ENCODE measurements at places on chromosomes 1 and 21.

GRCh38 chr1:9121496-9122409 lies 7.1 kb downstream of the GPR157 start:
- DNase-seq, result no peak

GRCh38 chr1:172637522-172637921 lies 21.4 kb upstream of the FASLG start:
- DNase-seq, result no peak

DNA sequence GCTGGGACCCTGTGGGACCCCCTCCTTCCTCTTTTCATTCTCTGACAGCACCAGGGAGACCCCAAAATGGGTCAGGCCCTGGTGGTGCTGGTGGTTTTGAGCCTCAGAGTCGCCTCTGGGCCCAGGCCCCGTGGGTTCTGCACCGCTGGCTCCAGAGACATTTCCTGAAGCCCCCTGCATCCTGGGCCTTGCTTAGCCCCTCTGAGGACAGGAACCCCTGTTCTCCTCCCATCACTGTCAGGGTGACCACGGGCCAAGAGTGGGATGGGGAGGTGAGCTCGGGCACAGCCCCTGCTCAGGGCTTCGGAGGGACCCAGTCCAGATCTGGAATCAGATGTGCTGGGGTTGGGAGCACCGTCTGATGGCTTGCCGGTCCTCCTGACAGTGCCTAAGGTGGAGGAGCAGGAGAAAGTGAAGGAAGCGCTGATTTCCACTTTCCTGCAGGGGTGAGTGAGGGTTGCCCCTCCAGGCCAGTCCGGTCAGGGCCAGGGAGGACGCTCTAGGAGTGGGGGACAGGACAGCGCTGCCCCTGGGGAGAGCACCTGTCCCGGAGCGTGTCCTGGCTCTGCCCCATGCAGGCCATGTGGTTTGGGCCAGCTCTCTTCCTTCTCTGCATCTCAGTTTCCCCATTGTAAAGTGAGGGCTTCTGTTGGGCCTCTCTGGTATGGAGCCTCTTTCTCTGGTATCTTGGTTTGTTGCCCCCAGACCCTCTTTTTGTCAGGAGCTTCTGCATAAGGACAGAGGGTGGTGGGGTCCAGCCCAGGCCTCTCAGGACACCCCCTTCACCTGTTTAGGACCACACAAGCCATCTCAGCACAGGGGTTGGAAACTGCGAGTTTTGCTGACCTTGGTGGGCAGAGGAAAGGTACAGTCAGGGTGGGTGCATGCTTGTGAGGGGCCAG lies 71.0 kb downstream of the TRIM11 start:
- no peak for DNase-seq

GRCh38 chr1:186213225-186213607 lies 161.8 kb downstream of the TPR start:
- DNase-seq, result no peak

DNA sequence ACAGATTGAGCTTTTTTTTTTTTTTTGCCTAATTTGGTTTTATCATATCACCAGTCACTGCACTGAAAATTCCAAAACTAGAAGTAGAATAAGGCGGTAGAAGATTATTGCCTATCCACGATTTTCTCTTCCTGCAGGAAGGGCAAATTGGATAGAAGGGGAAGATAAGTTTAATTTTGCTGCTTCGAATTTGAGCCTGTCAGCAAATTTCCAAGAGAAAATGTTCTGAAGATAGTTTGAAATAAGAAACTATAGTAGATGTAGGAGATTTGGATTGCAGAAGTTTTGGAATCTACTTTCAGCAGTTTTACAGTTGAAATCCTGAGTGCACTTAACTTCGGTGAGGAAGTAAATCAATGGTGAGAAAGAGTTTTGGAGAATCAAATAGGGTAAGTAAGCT lies 164.9 kb downstream of the PTBP2 start:
- DNase-seq, result no peak

- DNase-seq, result no peak
These were observed 2.1 kb upstream of the ZC3H12A start for GRCh38 chr1:37472281-37472680.

GRCh38 chr1:171939740-171940139 lies 98.4 kb downstream of the DNM3 start:
- no peak for DNase-seq

DNA sequence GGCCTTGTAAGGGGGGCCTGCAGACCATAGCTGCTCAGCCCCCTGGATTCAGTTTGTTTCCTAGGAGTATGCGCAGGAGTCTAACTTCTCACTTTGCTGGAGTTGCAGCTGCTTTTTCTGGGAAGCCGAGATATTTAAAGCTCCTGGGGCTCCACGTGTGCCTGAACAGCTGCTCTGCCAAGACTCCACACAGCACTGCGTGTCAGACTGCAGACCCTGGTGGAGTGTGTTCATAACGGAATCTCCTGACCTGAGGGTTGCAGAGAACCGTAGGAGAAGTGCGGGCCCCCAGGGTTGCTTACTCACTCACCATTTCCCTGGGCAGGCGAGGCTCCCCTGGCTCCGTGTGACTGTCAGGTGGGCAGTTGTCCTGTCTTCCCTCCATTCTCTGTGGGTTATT lies 474.3 kb upstream of the TMPRSS15 start:
- no peak for DNase-seq

DNA sequence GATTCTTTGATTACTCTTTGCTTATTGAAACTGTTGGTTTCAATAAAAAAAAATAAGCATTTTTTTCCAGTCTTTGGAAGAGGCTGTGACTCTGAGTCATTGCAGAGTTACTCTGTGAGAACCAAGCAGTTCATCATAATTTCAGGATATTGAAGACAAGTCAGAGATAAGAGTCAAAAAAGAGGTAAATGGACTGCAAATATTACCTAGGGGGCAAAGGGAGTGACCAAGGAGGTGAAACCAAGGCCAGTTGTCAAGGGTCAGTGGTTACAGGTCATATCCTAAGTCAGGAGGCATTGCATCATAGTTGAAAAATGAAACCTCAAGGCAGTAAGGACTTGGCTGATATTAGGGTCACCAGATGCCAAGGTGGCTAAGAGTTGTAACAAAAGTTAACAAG lies 597.1 kb upstream of the USP24 start:
- DNase-seq, result no peak

DNA sequence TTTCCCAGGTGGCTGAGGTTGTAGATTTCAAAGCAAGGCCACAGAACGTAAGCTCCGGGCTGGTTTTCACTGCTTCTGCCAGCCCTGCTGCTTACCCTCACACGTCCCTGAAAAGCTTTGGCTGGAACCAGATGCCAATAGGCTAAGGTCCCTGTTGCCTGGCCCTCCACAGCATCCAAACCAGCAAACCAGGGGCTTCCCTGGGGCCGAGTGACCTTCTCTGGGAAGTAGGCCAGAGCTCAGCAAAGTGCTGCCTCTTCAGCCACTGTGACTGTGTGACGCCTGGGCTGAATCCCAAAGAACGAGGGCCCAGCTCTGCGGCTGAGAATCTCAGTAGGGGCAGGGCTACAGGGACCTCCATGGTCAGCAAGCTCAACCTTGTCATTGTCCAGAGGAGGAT lies 28.9 kb upstream of the RBM15 start:
- no peak for DNase-seq

DNA sequence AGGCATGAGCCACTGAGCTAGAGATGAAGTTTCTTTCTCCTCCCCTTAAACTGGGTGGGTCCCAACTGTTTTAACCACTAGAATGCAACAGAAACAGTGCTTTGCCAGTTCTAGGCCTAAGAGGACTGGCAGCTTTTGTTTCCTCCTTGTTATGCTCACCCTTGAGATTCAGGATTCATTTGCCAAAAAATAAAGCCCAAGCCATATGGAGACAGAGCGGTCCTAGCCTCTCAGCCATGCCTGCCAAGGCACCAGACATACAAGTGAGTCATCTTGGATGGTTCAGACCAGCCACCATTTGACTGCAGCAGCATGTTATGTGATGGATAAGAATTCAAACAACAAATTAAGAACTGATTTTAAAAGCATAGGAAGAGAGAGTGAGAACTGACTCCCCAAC lies 38.1 kb upstream of the STUM start:
- DNase-seq, result no peak

- no peak for DNase-seq
These were observed 611.2 kb upstream of the PLXNA2 start for GRCh38 chr1:208855403-208855802.

- DNase-seq, result no peak
These were observed 5.1 kb downstream of the HSPB7 start for GRCh38 chr1:16012590-16013219.

GRCh38 chr1:60145771-60146170 lies 72.2 kb upstream of the C1orf87 start:
- DNase-seq, result no peak

- peak; percentile 5 for DNase-seq
These were observed 2.2 kb downstream of the NRIP1 start for GRCh38 chr21:15062606-15062965.

- no peak for DNase-seq
These were observed 95.8 kb downstream of the ARHGEF10L start for GRCh38 chr1:17635276-17635675.

DNA sequence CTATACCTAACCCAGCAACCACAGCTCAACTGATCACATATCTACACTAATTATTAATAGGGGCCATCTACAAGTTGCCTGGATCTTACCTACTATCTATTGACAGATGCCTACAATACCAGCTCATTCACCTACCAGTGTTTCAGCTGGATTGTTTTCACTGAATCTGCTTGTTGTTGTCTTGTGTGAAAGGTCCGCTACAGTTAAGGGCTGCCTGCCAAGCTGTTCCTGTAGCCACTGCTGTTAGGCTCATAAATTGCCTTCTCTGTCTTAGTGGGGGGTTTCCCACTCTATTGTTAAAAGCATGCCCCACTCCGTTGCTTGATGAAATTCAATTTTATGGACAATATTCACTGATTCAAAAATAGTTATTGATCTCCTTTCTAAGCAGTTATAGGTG lies 199.7 kb upstream of the TMPRSS15 start:
- DNase-seq, result peak; percentile 37

DNA sequence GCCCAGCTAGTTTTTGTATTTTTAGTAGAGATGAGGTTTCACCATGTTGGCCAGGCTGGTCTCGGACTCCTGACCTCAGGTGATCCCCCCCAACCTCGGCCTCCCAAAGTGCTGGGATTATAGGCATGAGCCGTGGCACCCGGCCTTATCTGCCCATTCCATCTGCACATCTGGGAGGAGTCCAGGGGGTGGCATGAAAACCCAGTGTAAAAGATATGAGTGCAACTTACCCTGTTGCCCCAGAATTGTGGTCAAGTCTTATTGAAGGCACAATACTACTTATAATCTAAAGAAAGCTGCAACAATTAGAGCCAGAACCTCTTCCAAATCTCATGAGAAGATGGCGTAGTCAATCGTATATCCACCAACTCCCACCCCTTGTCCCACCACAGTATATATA lies 18.4 kb downstream of the CTXND2 start:
- no peak for DNase-seq

DNA sequence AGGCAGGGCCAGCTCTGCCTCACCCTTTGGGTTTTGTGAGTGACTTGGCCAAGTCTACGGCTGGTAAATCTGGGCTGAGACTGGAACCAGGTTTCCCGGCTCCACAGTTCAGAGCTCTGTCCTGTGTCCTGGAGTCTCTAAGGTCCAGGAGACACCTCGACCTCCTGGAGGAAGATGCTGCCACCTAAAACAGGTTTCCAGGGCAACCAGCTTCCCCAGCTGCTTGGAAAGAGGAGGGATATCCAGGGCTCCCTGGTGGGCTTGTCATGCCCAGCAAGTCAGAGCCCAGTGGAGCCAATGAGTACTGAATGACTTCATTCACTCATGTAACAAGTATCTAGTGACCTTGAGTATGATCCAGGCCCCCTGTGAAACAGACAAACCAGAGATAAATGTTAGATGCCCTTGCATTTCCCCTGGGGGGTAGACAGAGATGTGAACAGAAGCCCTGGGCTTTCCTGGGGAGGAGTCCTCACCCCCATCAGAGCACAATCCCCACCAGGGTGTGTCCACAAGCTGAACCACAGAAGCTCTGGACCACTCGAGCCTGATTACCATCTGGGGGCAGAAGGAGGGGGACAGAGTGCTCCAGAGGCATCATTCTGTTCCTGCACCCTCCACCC lies 181.2 kb upstream of the RAB4A start:
- no peak for DNase-seq

DNA sequence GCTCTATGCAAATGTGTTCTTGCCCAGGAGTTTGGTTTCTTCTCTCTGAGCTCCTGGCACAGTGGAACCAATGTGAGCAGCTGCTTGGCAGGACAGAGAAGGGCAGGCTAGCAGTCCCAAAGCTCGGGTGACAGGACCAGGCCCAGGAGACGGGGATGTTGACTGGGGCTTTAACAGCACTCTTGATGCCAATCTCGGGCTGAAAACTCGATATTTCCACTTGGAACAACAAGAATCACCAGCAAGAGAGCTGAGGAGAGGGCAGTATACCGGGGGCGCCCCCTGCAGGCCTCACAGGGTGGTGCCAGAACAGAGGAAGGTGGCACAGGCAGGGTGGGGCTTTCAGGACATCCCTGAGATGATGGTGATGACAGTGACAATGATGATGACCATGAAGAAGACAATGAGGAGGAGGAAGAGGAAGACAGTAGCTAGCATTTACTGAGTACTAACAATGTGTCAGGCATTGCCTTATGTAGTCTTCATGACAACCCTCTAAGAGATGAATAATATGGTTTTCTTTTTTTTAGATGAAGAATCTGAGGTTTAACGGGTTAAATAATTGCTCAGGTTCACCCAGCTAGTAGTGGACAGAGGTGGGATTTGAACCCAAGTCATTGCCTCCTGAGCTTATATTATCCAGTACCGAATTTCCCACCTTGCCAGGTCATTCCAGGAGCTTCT lies 2.7 kb upstream of the KCNJ9 start:
- DNase-seq, result peak; percentile 41

DNA sequence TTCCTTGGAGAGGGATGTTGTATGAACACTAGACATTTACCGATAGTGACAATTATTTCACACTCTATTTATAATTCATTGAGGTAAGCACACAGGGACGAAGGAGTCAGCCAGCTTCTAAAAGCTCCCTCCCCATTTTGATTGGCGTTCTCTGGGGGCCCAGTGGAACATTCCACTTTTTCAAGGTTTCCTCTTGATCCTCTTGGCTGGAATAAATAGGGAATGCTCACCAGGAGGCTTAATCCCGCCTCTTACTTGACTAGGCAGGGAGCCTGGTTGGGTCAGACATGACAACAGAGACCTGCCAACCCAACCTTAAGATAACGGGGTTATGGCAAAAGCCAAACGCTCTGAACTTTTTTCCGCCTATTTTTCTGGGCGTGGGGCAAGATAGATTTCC lies 974 bp downstream of the ACTN2 start:
- DNase-seq, result no peak

DNA sequence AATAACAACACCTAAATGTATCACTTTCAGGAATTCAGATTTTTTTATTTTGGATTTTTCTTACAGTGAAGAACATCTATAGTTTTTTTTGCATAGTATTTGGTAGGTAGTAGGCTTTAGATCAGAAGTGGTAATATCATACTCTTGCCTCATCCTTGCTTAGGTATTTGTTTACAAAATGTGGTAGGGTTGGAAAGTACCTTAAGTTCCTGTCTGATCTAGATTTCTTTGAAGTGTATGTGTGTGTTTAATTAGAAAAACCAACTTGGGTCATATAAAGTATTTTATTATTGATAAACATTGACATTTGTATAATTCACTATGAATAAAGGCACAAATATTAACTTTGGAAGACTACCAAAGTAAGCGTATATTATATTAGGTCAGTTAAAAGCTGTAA lies 85.3 kb upstream of the GPR88 start:
- no peak for DNase-seq

All from NCI-H2081 (cell line).